NCI-H460 (cell line): ENCODE measurements at places on chromosomes 1 and 21.

GRCh38 chr1:93607814-93608186, 73.8 kb downstream of the BCAR3 start:
- no peak for DNase-seq

DNA sequence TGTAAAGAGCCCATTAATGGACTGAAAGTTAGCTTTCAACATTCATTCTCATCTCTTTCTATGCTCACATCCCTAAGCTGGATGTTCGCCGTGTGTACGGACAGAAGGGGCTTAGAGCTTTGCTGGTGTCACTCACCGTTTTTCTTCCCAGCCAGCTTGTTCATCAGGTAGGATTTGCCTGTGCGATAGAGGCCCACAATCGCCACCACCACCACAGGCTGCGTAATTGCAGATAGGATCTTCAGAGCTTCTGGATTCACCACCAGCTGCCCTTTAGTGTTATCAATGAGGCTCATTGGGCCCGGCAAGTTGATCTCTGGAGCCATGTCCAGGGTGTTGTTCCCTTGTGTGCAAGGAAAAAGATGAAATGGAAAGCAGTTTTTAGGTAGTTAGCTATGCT, 4.3 kb downstream of the GBP2 start:
- DNase-seq, result no peak

DNA sequence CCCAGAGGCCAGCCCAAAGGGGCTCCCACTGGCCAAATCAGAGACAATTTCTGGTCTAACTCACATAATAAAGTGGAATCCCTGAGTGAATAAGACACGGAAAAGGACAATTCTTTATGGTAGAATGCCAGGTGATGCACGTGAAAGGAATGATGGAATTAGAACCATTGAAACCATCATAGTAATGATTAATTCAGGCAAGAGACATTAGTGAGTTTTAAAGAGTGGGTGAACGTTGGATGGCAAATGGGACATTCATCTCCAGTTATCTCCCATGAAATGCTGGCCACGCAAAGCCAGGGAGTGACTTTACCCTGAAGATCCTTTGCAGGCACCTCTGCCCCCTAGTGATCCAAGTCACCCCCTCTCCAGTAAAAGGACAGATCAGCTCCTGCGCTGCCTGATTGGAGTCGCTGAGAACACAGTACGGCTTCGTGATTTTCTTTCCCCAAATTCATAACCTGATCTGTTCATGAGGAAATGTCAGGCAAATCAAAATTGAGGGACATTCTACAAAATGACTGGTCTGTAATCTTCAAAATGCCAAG, 87.5 kb downstream of the AJAP1 start:
- no peak for DNase-seq

DNA sequence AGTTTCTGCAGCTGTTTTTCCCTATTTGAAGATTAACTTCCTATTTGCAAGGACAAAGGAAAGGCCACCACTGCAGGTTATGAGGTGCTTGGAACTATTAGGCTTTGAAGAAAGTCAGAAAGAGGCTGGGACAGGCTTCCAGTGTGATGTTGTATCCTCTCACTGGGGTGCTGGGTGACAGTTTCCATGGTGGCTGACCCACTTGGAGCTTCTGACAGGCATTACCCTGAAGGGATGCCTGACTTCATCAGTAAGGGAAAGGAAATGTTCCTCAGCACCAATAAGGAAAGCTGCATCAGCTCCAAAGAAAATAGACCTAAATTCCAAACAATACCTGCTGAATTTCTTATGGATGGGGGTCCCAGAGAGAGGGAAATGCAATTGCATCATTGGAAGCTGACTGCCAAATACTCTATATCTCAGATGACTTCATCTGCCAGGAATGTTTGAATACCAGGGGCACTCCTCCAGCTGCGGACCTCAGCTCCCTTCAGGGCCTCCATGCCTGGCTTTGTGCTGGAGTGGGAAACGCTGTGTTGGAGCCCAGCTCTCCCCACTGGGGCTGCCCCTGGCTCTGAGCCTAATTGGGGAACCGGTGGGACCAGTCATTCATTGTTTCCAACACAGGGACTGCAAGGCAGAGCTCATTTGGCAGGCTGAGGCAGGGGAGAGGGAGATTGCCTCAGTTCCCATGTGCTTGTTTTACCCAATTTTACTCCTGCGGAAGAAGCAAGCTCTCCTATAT, 76.6 kb downstream of the RGL1 start:
- peak; percentile 14 for DNase-seq

DNA sequence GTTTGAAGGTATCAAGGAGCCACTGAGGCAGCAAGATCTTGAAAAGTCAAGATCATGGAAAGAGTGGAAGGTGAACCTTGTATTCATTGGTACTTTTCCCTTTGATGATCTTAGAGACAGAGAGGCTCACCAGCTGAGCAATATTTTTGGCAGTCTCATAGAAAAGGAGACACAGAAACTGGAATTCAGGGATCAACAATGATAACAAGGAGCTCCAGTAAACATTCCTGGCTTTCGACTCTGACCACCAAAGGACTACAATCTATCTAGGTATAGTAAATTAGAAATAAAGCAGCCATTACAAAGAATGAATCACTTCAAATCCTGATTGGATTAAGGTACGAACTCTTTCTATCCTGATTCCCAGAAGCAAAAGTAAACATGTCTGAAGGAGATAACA, 615.4 kb downstream of the KIF26B start:
- no peak for DNase-seq

GRCh38 chr1:92711473-92712165, 73.3 kb downstream of the EVI5 start:
- no peak for DNase-seq

DNA sequence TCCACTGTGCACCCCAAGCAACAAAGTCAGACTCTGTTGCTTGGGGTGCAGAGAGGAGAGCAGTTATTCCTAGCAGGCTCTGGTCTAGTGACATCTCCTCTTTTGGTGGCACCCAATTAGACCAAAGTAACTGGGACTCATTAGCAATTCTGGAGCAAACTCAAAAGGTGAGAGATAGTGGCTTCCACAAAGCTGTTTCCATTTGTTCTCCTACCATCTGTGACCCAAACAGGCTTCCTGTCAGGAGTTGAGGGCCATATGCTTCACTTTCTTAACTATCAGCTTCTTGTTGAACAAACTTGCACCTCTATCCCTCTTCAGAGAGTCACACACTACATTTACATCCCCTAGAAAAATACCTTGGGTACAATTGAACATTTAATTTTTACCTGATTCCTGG, 1.5 kb upstream of the ATXN7L2 start:
- DNase-seq, result no peak

DNA sequence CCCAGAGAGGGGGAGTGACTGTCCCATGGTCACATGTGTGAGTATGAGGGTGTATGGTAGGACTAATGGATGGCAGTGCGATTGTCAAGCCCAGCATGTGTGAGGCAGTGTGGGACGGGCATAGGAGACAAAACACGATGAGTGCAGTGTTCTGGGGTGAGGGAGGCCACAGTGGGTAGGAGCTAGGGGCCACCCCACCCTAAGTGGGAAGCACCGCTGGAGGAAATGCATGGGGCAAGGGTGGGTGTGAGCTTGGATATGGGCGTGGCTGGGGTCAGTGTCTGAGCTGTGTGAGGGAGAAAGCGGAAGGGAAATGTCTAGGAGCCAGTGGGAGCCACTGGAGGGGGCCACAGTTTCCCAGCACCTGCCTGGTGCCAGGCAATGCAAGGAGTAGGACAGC, 56.5 kb downstream of the FOXO6 start:
- DNase-seq, result no peak

DNA sequence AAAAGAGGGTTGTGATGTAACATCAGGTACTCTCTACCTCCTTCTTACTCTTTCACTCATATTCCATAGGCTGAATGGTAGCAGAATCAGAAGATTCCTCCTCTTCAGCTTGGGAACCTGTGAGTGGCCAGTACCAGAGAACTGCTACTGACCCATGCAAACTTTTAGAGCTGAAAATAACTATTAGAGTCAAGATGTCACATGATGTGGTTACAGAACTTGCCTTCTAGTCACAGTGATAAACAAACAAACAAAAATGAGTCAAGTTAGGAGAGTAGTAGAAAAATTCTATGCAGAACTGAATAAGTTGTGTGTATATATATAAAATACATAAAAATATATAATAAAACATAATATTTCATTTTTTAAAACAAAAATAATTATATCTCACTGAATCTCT, 47.6 kb upstream of the RGS1 start:
- DNase-seq, result no peak

GRCh38 chr1:91741301-91741700, 144.7 kb downstream of the TGFBR3 start:
- DNase-seq, result no peak

- no peak for DNase-seq
Observed at GRCh38 chr1:94105581-94105952, 15.4 kb downstream of the ABCA4 start.

- no peak for DNase-seq
Observed at GRCh38 chr1:182280504-182280900, 111.1 kb downstream of the GLUL start.

DNA sequence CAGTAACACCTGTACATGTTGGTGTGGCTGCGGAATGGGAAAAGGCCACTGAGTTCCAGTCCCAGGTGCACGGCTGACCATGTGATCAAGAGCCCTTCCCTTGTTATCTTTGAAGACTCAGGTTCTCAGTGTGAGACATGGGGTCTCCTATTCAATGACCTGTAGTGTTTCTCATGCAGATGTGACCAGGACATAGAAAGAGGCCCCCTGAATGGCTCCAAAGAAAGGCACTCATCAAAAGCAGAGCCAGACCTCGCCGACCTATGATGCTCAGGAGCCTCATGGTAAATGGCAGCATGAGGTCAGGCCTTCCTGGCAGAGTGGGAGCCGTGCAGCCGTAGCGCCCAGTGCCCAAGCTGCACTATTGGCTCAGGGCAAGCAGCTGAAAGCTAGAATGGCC, 42.3 kb upstream of the HAO2 start:
- no peak for DNase-seq

- DNase-seq, result no peak
Observed at GRCh38 chr1:18528616-18529015, 47.9 kb downstream of the KLHDC7A start.

GRCh38 chr1:223670458-223671159, 5.1 kb upstream of the CAPN8 start:
- peak; percentile 32 for DNase-seq

DNA sequence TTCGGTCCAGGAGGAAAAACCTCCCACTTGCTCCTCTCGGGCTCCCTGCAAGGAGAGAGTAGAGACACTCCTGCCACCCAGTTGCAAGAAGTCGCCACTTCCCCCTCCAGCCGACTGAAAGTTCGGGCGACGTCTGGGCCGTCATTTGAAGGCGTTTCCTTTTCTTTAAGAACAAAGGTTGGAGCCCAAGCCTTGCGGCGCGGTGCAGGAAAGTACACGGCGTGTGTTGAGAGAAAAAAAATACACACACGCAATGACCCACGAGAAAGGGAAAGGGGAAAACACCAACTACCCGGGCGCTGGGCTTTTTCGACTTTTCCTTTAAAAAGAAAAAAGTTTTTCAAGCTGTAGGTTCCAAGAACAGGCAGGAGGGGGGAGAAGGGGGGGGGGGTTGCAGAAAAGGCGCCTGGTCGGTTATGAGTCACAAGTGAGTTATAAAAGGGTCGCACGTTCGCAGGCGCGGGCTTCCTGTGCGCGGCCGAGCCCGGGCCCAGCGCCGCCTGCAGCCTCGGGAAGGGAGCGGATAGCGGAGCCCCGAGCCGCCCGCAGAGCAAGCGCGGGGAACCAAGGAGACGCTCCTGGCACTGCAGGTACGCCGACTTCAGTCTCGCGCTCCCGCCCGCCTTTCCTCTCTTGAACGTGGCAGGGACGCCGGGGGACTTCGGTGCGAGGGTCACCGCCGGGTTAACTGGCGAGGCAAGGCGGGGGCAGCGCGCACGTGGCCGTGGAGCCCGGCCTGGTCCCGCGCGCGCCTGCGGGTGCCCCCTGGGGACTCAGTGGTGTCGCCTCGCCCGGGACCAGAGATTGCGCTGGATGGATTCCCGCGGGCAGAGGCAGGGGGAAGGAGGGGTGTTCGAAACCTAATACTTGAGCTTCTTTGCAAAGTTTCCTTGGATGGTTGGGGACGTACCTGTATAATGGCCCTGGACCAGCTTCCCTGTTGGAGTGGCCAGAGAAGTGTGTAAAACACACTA, 45.3 kb downstream of the MRPL39 start:
- DNase-seq, result peak; percentile 1

DNA sequence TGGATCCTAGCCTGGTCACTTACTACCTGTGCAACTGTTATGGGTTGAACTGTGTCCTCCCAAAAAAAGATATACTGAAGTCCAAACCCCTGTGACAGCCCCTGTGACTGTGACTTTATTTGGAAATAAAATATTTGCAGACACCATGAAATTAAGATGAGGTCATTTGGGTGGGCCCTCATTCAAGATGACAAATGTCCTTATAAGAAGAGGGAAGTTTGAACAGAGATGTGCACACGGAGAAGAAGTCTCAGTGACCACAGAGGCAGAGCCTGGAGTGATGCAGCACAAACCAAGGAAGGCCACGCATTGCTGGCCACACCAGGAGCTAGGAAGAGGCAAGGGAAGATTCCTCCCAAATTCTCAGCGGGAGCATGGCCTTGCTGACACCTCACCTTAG, 249.7 kb upstream of the RUNX1 start:
- DNase-seq, result no peak

- DNase-seq, result no peak
Observed at GRCh38 chr1:58842941-58843340, 59.1 kb upstream of the JUN start.

DNA sequence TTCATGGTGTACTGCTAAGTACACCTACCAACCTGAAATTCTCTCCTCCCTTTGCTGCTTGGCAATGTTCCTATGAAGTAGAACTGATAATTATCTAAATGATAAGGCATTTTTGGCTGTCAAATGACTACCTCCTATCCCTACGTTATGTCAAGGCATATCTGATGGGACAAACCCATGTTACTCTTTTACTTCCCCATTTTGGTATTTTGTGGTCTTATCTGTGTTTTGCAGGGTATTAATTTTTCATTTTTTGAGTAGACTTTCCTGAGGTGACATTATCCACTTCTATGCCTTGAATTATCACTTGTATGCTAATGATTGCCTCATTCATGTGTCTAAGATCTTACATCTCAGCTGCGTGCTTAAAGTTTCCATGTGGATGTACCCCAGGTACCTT, 499.6 kb upstream of the B3GALT2 start:
- no peak for DNase-seq

- no peak for DNase-seq
Observed at GRCh38 chr1:77170687-77171086, 48.5 kb downstream of the PIGK start.

DNA sequence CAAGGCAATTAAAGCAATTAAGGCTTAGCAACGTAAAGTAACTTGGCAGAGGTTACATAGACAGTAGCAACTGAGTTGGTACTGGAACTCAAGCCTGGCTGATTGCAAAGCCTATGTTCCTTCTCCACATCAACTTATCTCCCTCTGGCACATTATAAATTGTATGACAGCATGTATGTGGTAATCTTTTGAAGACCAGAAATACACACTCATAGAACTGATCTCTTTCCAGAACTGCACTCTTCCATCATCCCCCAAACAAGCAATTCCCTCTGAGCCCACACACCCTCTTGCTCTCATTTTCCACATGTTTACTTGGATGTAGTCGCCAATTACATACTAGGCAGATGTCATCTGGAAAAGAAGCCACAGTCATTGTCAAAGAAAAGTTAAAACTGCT, 502.2 kb downstream of the PLPP3 start:
- DNase-seq, result no peak

GRCh38 chr1:16181887-16182719, 26.2 kb upstream of the EPHA2 start:
- DNase-seq, result peak; percentile 86
